Heart right ventricle (tissue), 16 donors: ENCODE measurements at places on chromosomes 6 and 20. TPM values are rescaled to one million over a fixed set of nuclear protein-coding genes. Genes with fewer than 3 reads are reported as not detected.

DNA sequence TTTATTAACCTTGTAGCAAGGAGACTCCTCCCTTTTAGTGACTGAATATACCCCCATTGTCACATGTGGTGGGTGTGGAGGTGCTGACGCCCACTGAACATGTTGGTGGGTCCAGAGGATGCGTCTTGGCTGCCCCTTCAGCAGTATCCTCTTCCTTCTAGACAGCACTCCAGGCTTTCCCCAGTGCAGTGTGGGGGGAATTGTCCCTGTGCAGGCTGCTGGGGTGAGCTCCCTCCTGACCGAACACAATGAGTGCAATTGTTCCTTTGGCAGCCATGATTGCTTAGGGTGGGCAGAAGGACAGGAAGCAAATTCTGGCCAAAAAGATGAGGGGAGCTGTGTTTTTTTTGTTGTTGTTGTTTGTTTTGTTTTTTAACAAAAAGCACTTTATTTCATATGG, 209.3 kb upstream of the PDE10A start:
- H3K27me3 ChIP-seq: no peaks in the 10 kb centered on the region
- H3K4me3 ChIP-seq: no peak overlapping the region
- H3K4me1 ChIP-seq: no peaks in the 10 kb centered on the region
- H3K36me3 ChIP-seq: no peaks in the 10 kb centered on the region

DNA sequence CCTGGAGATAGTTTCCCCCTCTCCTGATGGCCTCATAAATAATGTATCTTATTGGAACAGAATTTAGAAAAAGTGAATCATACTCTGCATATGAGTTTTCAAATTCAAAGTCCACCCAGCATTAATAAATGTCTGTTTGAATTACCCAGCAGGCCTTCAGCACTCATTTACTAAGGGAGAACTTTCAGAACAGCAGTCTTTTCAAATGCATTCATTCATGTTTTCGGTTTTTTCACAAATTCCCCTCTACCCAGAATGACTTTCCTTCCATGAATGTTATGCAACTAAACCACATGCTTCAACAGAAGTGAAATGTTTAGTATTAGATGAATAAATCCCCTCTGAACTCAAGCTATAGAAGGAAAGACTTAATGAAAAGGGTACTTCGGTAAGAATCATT, 92.4 kb downstream of the RTN4IP1 start:
- H3K36me3 ChIP-seq: peaks cover 12% of the 10 kb centered on the region
- DNase-seq: no peak
- no peaks in the 10 kb centered on the region for H3K27me3 ChIP-seq
- H3K4me3 ChIP-seq: no peak overlapping the region
- no peak overlapping the region for H3K27ac ChIP-seq
- H3K4me1 ChIP-seq: no peaks in the 10 kb centered on the region

GRCh38 chr6:51618563-51618962, 468.9 kb downstream of the PKHD1 start:
- H3K27me3 ChIP-seq: no peaks in the 10 kb centered on the region
- H3K4me1 ChIP-seq: no peaks in the 10 kb centered on the region
- no peak overlapping the region for H3K27ac ChIP-seq
- no peak for DNase-seq
- H3K4me3 ChIP-seq: no peak overlapping the region

GRCh38 chr6:163956571-163957407, 542.3 kb downstream of the QKI start:
- no peaks in the 10 kb centered on the region for H3K36me3 ChIP-seq
- H3K4me1 ChIP-seq: peaks cover 22% of the 10 kb centered on the region
- H3K4me3 ChIP-seq: no peak overlapping the region
- peak; percentile 79 for DNase-seq
- H3K27ac ChIP-seq: peak overlapping the region; percentile 56

- no peak overlapping the region for H3K4me3 ChIP-seq
- no peak overlapping the region for H3K27ac ChIP-seq
- DNase-seq: no peak
- no peaks in the 10 kb centered on the region for H3K36me3 ChIP-seq
These were observed 11.5 kb downstream of the SRXN1 start for GRCh38 chr20:641516-641875.

- no peak overlapping the region for H3K4me3 ChIP-seq
- H3K36me3 ChIP-seq: no peaks in the 10 kb centered on the region
- H3K4me1 ChIP-seq: no peaks in the 10 kb centered on the region
- no peaks in the 10 kb centered on the region for H3K27me3 ChIP-seq
- no peak for DNase-seq
These were observed 32.0 kb upstream of the TMEM217 start for GRCh38 chr6:37289931-37290330.

The SOX4 gene
- total RNA-seq: 3.9 TPM

The KCNQ2 gene
- total RNA-seq: 1.4 TPM

The PDE10A gene
- total RNA-seq: 14.0 TPM
